Urinary bladder (tissue), 4 donors: ENCODE measurements at places on chromosomes 12 and 14. TPM values are rescaled to one million over a fixed set of nuclear protein-coding genes. Genes with fewer than 3 reads are reported as not detected.

The HEATR5A gene
- total RNA-seq = 74.8 TPM

DNA sequence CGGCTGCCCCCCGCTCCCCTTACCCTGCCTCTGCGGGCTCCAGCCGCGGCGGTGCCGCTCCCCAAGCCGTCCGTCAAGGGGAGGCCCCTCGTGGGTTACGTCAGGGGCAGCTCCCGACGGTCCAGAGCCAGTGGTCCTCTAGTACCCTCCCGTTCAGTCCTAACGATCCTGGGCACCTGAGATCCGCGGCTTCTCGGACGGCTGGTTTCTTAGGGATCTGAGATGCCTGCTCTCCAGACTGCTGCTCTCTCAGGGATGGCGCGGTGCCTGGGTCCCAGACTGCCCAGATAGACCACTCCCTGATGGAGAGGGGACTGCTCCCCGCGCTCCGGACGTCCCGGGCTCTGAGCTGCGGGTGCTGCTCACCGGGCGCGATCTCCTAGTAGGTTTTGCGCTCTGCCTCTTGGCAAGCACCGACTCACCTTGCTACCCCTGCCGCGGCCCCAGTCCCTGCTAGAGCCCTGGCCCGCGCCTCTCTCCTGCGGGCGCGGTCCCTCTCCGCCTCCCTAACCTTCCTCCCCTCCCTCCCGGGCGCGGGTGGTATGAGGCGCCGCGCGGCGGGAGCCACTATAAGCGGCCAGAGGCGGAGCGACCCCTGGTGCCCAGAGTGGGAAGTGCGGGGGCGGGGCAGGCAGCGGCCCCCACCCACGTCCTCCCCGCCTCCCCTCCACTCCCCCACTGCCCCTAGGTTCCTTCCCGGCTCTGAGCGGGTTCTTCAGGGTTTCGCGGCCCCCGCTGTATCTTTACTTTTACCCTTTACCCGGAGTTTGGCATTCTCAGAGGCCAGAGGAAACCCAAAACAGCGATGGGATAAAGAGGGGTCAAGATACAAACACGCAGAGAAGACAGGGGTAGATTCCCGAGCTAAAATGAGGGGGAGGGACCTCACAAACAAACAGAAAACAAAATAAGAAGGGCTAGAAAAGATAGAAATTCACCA, at the start of gene C1QL4:
Gene C1QL4 (minus strand): TSS at position 544 of the 940 bp plus-strand sequence. CDS start 711 bp downstream, outside the sequence.
- no peak for DNase-seq

The TMEM106C gene
- total RNA-seq = 89.8 TPM

The CELA1 gene
- total RNA-seq = not detected

DNA sequence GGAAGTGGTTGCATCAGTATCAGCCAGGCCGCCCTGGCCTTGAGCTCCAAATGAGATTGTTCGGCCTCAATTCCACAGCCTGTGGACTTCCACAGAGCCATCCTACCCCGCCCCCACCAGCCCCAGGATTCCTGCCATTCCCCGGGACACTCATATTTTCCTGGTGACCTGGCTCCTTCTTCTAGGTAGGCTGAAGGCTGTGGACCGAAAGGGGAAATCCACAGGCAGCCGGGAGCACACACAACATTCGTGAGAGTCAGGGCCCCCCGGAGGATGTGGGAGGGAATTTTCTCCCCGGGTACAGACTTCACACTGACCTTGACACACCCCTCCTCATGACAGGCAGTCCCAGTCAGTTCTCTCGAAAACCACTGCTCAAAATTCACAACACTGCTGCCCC, 39.9 kb downstream of the RIN3 start:
- DNase-seq = no peak

The ANKS1B gene
- 43.7 TPM for total RNA-seq

DNA sequence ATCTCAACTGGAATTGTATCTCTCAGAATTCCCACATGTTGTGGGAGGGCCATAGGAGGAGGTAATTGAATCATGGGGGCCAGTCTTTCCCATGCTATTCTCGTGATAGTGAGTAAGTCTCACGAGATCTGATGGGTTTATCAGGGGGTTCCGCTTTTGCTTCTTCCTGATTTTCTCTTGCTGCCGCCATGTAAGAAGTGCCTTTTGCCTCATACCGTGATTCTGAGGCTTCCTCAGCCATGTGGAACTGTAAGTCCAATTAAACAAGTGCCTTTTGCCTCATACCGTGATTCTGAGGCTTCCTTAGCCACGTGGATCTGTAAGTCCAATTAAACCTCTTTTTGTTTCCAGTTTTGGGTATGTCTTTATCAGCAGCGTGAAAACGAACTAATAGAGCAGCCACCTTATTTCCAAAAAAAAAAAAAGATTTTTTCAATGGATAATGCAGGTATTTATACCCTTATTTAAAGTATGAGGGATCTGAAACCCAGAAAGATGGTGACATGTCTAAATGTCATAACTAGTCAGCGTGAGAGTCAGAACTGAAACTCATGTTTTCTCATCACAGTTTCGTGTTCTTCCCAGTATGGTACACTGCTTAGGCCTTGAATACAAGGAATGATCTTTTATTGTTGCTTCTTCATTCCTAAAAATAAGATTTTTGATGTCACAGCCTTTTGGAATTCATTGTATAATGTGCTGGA, 89.6 kb downstream of the ERC1 start:
- DNase-seq = no peak

- no peak for DNase-seq
Observed at GRCh38 chr12:27094726-27095125, 12.3 kb upstream of the C12orf71 start.
